ENCODE measurements at places on chromosomes 1 and 21. TPM values are rescaled to one million over a fixed set of nuclear protein-coding genes. Genes with fewer than 3 reads are reported as not detected.

Gene UCK2
- total RNA-seq: 23.9 TPM

DNA sequence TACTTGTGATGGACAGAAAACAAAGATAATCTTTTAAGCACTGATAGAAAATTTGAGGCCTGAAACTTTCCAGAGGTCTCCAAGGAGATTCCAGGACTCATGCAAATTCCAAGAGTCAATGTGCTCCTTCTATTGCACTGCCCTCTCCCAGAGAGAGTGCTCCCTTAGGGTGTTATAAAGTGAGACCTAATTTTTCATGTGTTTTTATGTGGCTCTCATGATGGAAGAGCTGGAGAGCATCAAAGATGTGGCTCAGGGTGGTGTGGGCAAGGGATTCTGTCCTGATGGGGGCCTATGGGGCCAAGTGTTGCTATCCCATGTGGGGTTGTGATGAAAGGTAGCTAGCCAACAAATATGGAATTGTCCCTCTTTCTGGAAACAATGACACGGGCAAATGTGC lies 101.3 kb downstream of the PRRX1 start:
- DNase-seq: no peak

GRCh38 chr1:225484657-225485214 lies 56.9 kb upstream of the LBR start:
- no peak for DNase-seq

DNA sequence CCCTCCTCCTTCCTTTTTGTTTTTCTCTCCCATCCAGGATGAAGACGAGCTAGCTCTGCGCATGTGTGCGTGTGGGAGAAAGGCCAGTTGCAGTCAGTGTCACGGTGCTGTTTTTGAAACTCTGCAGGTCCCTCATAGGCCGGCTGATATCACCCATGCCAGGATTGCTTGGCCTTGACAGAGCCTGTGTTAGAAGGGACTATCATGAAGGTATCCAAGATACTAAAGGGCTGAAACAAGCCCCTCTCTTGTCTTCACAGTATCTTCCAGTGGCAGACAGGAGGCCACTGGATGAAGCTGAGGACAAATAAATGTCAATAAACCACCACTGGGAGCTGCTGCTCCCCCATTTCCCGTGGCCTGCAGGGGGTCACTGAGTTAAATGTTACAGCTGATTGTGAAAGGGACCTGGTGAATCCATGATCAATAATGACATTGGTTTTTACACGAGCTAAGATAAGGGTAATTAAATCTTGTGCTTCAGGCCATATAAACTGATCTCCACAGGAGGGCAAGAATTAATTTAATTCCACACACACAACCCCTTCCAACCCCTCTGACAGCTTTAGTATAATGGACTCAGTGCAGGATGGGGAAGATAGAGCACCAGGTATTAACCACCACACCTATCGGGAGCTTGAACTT lies 64.6 kb upstream of the TARBP1 start:
- no peak for DNase-seq

GRCh38 chr21:17699524-17700189 lies 87.0 kb upstream of the BTG3 start:
- DNase-seq: no peak

- no peak for DNase-seq
Observed at GRCh38 chr1:203000217-203000944, 6.8 kb upstream of the TMEM183A start.

Gene ILF2
- total RNA-seq: 201 TPM

- no peak for DNase-seq
Observed at GRCh38 chr1:44546403-44547053, 127.8 kb downstream of the TMEM53 start.

- DNase-seq: no peak
Observed at GRCh38 chr1:112540226-112540794, 31.5 kb downstream of the WNT2B start.
